ENCODE measurements at places on chromosomes 6 and 20.

DNA sequence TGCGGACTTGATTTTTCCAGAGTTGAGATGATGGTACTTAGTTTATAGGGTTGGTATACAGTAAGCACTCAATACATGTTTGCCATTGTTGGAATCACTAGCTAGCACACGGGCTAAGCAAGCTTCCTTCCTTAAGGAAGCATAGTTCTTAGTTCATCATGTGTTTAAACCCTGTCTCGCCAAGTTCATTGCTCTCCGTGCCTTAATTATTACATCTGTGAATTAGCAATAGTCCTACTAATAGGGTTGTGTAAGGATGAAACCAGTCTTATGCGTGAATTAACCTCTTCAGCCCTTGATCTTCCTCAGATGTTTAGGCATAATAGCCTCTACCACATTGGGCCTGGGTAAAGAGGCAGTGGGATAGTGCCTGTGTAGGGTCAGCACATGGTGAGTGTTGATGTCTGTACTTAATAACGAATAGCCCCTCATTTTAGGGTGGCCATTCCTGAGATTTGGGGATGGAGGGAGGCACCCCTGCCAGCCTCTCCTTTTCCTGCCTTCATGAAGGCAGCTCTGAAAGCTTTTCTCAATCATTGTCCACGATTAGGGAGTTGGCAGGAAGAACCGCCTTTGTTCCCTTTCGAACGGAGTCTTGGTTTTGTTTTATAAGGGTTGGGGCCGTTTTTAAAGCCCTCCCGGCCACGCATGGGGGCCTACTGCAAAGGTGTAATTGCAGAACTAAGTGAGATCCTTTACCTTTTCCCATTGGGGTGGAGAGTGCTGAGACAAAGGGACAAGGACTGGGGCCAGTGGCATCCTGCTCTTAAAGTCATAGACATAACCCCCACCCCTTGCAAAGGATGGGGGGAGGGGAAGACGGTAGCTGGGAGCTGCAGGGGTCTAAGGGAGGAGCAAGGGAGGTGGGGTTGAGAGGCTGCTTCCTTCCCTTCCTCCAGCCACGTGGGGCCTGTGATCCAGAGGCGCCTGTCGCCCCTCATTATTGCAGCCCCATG, 2.1 kb downstream of the DNMT3B start:
- no peak for DNase-seq

GRCh38 chr6:5732496-5732895, 274.2 kb downstream of the NRN1 start:
- DNase-seq = no peak

GRCh38 chr6:170157567-170158218, 133.2 kb downstream of the DLL1 start:
- DNase-seq = no peak

GRCh38 chr6:110822249-110822648, 7.0 kb upstream of the CDK19 start:
- no peak for DNase-seq

- DNase-seq = no peak
Measured at GRCh38 chr6:47126647-47127391, 84.7 kb upstream of the ADGRF1 start.

DNA sequence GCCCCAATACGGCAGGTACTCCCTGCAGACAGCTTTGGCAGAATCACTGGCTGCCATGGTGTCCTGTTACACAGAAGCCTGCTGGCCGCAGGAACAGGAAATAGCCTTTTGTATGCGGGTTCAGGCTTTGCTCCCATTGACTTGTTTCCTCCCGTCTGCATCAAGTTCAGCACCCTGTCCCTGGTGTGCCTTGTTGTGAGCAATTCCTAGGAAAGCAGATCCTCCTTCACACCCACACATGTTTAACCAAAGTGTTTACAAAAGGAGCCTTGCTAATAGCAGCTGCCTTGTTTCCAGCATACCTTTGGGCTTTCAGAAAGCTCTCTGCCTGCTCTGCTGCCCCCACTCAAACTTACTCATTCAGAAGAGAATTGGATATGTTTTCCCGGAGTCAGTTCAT, 127.2 kb upstream of the SUPT3H start:
- DNase-seq = no peak

DNA sequence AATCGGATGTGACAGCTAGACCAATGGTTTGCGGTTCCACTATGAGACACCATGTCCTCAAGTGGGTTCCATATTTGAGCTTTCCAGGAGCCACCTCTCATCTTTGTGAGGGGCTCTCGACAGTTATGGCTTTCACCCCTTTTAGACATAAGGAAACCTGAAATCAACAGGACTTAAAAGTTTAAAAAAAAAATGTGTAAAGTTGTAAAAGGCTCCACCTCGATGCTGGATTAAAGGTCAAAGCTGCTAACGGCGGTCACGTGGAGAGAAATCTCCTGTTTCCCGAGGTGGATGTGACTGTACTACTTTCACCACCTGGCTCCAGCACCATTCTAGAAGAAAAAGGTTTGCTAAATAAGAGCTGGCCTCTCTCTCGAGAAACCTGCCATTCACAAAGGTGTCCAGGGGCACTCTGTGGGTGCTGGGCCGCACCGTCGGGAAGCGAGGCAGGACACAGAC, 542 bp downstream of the ATP5F1E start:
- DNase-seq = no peak

DNA sequence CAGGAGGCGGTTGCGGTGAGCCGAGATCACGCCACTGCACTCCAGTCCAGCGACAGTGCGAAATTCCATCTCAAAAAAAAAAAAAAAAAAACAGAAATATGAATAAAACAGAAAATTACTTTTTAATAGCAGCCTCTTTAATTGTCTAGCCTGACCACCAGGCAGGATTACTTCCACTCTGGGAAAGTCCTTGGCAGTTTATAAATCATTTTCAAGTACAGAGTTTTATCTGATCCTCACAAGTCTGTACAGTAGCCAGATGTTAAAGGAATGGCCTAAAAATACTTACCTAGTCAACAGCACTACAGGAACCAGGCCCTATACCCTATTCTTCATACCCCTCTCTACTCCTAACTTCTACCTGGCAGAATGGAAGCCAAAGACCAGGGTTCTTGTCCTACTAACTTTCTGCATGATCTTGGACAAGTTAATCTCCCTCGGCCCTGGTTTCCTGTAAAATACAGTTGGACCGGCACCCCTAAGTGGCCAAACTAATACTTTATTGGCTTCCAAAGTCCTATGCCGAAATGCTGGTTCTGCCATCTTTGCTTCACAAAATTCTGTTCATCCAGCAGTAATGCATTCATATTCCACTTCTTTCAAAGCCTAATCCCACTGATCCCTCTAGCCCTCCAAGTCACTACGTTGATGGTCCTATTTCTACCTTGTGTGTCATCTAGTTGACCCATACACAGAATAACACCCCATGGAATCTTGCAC, 1.9 kb downstream of the EIF2S2 start:
- DNase-seq = no peak

DNA sequence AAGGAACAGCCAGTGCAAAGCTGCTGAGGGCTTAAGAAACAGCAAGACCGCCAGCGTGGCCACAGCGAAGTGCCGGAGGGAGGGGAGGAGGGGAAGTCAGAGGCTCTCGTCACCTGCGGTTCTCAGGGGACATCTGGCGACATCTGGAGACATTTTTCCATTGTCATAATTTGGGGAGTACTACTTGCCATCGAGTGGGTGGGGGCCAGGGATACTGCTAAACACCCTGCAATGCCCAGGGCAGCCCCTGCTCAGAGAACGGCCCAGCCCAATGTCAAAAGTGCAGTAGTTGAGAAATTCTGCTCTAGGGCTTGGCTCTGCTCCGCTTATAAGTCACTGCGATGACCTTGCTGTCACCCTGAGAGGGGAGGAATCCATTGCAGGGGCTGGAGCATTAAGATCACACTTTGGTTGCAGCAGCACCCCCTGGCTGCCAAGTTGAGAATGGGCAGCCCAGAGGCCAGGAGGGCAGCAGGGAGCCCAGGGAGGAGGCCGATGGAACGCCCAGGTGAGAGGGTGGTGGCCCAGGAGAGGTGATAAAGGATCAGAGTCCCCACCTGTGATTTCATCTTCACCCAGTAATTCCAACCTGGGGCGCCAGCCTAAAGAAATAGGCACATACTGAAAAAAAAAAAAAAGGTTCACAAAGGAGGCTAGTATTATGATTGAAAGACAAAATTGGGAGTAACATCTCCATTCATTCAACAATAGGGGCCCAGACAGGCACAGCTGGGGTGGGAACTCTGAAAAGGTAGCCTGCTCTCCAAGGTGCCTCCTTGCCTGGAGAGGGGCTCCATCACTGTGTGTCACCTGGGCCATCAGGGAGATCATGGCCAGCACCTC, 218.2 kb downstream of the BMP7 start:
- DNase-seq = no peak

DNA sequence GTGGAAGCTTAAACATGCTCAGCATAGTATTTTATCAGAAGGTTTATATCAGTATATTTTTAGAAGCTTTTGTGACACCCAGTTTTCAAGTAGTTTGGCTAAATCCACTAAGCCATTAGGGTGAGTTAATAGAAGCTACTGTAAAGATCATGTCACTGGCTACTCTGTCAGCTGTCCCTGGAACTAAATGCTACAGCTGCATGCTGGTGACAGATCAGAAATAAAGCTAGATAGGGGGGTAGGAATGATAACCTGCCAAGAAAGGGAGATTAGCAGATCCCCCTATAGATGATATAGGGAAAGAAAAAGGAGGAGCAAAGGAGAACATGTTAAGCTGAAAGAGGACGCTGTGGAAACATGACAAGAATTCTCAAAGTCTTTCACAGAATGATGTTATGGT, 363.2 kb downstream of the QKI start:
- DNase-seq = no peak

DNA sequence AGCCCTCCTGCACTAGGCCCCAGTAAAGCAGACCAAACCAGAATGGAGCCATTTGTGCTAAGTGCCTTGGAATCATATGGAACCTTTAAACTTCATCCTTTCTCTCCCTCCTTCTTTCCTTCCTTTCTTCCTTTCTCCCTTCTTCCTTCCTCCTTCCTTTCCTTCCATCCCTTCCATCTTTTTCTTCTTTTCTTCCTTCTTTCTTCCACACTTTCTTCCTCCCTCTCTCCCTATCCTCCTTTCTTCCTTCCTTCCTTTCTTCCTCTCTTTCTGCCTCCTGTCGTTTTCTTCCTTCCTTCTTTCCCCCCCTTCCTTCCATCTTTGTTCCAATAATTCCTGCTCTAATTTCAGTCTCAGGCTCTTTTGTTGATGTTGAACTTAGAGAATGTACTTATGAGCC, 11.2 kb upstream of the SFT2D1 start:
- DNase-seq = no peak

GRCh38 chr20:40697541-40697940, 8.5 kb upstream of the MAFB start:
- DNase-seq = no peak

DNA sequence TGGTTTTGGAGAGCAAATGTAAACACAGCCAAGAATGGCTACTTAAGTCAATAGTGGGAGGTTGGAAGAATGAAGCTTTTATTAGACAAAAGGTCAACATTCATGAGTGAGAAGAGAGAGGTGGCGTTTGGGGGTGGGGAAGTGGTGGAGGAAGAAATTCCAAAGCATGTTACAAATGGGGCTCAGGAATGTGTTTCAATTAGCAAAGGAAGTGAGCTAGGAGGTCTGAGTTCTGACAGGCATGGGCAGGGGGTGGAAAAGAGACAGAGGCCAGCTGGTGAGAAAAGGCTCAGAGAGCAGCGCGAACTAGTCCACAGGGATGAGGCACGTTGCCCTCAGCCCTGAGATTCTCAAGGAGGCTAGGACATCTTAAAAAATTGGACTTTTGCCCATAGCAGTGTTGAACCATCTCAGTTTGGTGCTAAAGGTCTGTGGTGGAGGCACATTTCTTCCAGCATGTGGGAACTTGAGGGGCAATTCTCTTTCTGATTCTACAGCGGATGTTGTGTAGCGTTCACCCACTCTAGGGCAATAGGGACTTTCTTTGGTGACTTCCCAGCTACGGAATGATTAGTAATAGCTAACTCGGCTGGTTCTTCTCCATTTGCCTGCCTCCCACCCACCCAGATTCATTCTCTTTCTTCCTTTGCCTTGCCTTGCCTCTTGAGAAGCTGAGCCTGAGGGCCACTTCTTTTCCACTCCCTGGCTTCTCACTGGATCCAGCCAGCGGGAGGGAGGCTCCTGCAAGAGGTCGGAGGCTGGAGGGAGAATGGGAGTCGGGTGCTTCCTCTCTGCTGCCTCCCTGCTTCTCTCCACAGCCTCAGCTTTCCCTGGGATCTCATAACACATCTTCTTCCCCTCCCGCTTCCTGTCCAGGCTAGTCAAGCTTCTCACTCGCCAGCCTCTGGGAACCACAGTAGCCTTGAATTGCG, 45.1 kb upstream of the NEDD9 start:
- no peak for DNase-seq

All from SK-N-DZ (cell line).